Thymus (tissue), 14 donors: ENCODE measurements at places on chromosomes 11 and 22.

DNA sequence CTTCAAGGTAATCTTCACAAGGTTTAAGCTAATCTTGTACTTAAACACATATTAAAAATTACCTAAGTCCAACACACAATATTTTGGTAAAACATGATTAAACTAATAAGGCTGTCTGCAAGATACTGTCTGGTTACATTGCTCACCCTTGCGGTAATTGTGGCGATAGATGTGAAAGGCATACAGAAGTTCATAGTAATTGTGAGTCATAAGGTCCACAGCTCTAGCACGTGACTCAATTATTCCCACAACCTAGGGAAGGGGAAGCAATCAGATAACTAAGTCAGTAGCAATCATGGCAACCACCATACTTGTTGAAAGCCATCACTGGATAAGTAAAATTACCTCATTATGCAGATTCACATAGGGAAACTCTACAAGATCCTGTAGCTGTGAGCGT lies 30.5 kb upstream of the FNBP4 start:
- no peak overlapping the region for H3K4me3 ChIP-seq
- H3K4me1 ChIP-seq: no peaks in the 10 kb centered on the region
- no peak for DNase-seq
- H3K27ac ChIP-seq: no peak overlapping the region

DNA sequence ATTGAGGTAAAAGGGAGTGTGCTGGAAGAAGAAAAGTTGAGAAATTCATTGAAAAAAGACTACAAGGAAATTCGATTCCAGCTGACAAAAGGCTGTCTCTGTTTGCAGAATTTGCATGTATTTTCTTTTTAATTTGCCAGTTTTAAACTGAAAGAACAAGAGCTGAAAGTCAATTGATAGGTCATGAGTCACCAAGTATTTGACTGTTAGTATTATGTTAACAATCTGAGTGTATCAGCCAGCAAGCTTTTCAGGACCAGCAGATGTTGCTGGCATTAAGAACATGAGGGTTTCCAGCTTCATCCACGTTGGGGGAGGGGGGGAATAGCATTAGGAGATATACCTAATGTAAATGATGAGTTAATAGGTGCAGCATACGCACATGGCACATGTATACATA lies 726.7 kb downstream of the METTL15 start:
- no peak for DNase-seq
- no peaks in the 10 kb centered on the region for H3K36me3 ChIP-seq
- H3K4me1 ChIP-seq: no peaks in the 10 kb centered on the region
- H3K27me3 ChIP-seq: no peaks in the 10 kb centered on the region
- no peak overlapping the region for H3K27ac ChIP-seq

DNA sequence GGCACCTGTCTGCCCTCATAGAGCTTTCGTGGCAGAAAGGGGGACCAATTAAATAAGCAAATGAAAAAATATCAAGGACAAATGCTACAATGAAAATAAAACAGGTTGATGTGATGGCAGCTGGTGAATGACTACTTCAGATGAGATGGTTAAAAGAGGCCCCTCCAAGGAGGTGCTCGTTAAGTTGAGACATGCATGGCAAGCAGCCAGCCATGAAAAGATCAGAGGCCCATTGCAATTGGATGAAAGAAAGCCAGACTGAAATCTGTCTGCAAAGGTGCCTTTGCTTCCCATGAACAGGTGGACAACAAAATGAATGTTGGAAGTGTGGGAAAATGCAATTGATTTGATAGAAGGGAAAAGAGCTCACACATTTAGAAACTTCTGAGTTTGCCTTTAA lies 848 bp upstream of the TRPC6 start:
- H3K27ac ChIP-seq: no peak overlapping the region
- H3K4me1 ChIP-seq: no peaks in the 10 kb centered on the region
- no peak for DNase-seq
- no peak overlapping the region for H3K4me3 ChIP-seq

- no peak for DNase-seq
- no peak overlapping the region for H3K27ac ChIP-seq
- peaks cover 5% of the 10 kb centered on the region for H3K27me3 ChIP-seq
- H3K36me3 ChIP-seq: no peaks in the 10 kb centered on the region
- H3K4me3 ChIP-seq: no peak overlapping the region
Observed at GRCh38 chr11:68678031-68678441, 6.3 kb upstream of the GAL start.

GRCh38 chr11:65425971-65426838 lies 3.6 kb downstream of the NEAT1 start:
- H3K4me3 ChIP-seq: peak overlapping the region; percentile 83
- peaks cover 7% of the 10 kb centered on the region for H3K36me3 ChIP-seq
- no peaks in the 10 kb centered on the region for H3K27me3 ChIP-seq
- peak overlapping the region; percentile 95 for H3K27ac ChIP-seq
- DNase-seq: no peak

DNA sequence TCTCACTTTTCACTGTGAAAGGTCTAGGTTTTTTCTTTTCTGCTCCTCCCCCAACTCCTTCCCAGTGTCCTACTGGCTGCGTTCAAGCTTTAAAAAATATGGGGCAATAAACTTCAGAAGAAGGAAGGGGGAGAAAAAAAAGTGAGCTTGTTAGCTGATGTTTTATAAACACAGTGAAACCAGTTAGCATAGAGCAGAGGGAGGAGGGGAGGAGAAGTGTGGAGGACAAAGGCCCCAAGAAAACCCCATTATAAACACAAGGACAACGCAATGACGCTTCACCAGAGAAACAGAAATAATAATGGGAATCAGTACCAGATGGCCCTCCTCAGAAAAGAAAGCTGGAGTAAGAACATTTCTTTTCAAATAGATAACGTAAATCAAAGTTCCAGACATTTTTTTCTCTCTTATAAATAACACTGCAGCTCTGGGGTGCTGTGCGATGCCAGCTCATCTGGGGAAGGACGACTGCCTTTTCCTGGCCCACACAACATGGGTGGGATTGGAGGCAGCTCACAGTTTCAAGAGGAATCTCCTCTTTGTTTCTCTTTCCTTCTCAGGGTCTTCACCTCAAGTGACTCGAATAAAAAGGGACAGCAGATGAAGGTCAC lies 235.4 kb upstream of the NARS2 start:
- no peaks in the 10 kb centered on the region for H3K27me3 ChIP-seq
- no peak for DNase-seq
- no peak overlapping the region for H3K4me3 ChIP-seq
- no peaks in the 10 kb centered on the region for H3K4me1 ChIP-seq
- no peaks in the 10 kb centered on the region for H3K36me3 ChIP-seq

DNA sequence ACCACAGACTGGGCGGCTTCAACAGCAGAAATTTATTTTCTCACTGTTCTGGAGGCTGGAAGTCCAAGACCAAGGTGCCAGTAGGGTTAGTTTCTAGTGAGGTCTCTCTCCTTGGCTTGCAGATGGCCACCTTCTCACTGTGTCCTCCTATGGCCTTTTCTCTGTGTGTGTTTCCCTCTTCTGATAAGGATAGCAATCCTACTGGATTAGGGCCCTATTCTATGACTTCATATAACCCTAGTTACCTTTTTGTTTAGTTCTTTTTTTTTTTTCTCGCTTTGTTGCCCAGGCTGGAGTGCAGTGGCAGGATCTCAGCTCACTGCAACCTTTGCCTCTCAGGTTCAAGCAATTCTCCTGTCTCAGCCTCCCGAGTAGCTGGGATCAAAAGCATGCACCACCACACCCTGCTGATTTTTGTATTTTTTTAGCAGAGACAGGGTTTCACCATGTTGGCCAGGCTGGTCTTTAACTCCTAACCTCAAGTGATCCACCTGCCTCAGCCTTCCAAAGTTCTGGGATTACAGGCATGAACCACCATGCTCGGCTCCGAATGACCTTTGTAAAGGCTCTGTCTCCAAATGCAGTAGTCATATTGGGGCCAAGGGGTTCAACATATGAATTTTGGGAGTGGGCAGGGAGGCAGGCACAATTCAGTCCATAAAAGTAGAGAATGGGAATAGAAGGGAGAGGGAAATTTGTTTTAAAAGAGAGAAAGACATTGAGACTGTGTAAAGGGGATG lies 25.5 kb upstream of the NNMT start:
- H3K4me3 ChIP-seq: no peak overlapping the region

- no peak overlapping the region for H3K27ac ChIP-seq
- H3K4me3 ChIP-seq: no peak overlapping the region
- H3K36me3 ChIP-seq: no peaks in the 10 kb centered on the region
Observed at GRCh38 chr11:88603091-88603867, 265.7 kb upstream of the CTSC start.

DNA sequence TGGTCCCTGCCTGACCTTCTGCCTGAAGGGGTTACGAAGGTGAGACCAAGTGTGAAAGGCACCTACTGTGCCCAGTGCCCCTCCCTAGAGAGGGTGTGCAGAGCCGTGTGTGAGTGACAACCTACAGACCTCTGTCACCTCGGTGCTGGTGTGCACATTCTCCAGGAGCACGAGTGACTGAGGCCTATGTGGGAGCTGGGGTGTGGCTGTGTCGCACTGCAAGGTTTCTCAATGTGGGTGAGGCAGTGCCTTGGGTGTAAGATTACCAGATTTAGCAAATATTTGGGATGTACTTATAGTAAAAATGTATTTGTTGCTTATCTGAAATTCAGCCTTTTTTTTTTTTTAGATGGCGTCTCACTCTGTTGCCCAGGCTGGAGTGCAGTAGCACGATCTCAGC lies 5.6 kb downstream of the STARD10 start:
- H3K4me1 ChIP-seq: peaks cover 7% of the 10 kb centered on the region
- no peaks in the 10 kb centered on the region for H3K36me3 ChIP-seq
- no peak overlapping the region for H3K27ac ChIP-seq
- H3K27me3 ChIP-seq: no peaks in the 10 kb centered on the region
- H3K4me3 ChIP-seq: no peak overlapping the region
- no peak for DNase-seq

DNA sequence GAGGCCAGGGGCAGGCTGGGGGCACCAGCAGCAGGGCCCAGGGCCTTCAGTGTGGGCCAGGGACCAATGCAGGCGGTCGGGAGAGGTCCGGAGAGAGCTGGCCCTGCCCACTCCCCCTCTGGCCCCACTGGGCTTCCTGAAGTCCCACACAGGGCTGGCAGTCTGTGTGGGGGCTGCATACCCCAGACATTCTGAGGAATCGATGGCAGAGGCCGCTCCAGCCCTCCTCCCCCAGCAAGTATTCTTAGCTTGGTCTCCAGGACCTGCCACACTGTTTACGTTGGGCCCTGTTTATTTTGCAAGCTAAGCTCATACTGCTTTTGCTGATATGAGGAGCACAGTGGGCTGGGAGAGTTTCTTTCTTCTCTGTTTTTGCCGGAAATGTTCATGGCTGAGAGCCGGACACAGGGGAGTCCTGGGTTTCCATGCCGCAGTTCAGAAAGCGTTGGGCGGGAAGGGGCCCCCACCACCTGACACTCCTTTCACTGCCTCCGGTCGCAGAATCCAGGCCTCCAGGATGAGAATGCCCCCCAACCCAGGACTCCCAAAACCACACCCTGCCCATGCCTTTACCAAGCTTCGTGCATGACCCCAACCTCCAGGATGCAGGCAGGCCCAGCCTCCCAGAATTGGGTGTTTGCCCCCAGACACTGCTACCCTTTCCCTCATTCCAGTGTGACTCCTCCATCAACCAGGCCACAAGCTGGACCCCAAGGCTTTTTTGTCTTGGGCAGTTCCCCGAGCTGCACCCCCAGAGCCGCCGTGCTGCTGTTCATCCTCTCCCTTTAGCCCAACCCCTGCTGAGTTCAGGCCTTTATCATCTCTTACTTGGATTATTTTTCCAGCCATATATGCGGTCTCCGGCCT lies 81.8 kb upstream of the KCNQ1OT1 start:
- no peaks in the 10 kb centered on the region for H3K36me3 ChIP-seq
- H3K4me3 ChIP-seq: no peak overlapping the region
- H3K27me3 ChIP-seq: peaks cover 36% of the 10 kb centered on the region
- no peak overlapping the region for H3K27ac ChIP-seq
- DNase-seq: no peak

DNA sequence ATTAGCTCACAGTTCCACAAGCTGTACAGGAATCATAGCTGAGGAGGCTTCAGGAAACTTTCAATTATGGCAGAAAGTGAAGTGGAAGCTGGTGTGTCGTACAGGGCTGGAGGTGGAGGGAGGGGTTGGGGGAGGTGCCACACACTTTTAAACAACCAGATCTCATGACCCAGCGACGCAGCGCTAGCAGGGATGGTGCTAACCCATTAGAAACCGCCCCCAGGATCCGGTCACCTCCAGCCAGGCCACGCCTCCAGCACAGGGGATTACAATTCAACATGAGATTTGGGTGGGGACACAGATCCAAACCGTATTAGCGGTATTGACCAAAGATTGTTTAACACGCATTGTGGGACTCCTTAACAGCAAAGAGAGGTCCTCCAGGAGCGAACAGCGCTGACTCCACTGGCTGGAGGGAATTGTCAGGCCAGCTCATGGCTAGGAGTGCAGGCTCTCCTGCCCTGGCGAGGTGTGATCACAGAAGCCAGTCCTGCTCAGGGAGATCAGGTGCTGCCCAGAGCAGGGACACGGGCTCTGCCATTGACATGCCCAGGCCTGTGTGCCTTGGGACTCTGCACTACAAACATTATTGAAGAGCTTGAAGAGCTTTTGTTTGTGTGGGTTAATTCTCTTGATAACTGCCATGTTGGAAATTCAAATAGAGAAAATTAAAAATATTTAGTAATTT lies 215.3 kb downstream of the TBC1D22A start:
- no peak for DNase-seq
- H3K27me3 ChIP-seq: no peaks in the 10 kb centered on the region
- H3K4me3 ChIP-seq: no peak overlapping the region
- H3K36me3 ChIP-seq: peaks cover 20% of the 10 kb centered on the region
- no peak overlapping the region for H3K27ac ChIP-seq
- H3K4me1 ChIP-seq: no peaks in the 10 kb centered on the region

- peaks cover 12% of the 10 kb centered on the region for H3K36me3 ChIP-seq
- no peak for DNase-seq
- no peaks in the 10 kb centered on the region for H3K27me3 ChIP-seq
- peak overlapping the region; percentile 81 for H3K27ac ChIP-seq
Observed at GRCh38 chr11:3934658-3935057, 79.2 kb downstream of the STIM1 start.

DNA sequence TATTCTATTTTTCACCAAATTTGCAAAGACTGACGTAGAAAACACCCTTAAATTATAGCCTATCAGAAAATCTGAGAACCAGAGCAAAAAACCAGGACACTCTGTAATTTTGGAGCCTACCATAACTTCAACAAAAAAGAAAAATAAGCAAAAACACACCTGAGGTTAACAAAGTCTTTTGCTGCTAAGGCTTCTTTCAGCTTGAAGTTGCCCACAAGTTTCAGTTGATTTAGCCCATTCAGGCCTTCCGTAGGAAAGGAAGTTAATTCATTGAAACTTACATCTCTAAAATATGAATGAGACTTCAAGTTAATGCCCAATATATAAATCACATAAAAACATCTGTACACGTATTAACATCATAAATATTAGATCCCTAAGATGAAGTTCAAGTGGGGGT lies 10.4 kb upstream of the CCDC34 start:
- H3K27ac ChIP-seq: no peak overlapping the region
- no peaks in the 10 kb centered on the region for H3K36me3 ChIP-seq
- H3K27me3 ChIP-seq: no peaks in the 10 kb centered on the region
- no peaks in the 10 kb centered on the region for H3K4me1 ChIP-seq
